Right atrium auricular region (tissue), 2 donors: ENCODE measurements at places on chromosomes 4 and X. TPM values are rescaled to one million over a fixed set of nuclear protein-coding genes. Genes with fewer than 3 reads are reported as not detected.
A peak's percentile ranks its signal among the peaks of the same experiment; 100 is the strongest.

DNA sequence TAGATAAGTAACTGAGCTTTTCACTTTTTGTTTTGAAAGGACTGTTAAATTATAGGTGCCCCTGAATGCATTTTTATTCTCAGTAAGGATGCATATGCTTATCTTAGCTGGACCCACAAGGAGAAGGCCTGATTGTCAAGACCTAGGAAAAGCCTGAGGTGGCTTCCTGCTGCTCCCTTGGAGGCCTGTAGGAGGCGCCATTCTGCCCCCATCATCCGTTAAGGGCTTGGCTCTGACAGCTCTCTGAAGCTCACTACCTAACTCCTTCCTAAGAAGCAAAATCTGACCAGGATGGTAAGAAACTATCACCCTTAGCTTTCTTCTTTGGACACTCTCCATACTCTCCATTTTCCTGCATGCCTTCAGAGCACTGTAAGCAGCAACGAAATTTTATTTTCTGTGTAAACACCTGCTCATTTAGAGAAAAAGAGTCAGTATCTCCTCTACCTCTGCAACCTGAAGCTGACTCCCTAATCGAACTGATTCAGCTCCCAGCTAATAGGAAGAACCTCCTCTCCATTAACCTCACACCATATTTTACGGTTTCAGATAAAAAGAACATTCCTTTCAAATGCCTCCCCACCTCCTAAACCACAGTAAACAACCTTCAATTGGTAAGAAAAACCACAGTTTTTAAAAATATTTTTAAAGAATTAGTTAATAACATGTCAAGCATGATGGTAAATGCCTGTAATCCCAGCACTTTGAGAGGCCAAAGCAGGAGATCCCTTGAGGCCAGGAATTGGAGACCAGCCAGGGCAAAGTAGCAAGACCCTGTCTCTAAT, 73.4 kb upstream of the EDNRA start:
- H3K27me3 ChIP-seq = no peaks in the 10 kb centered on the region
- no peak overlapping the region for H3K4me3 ChIP-seq
- DNase-seq = no peak
- H3K4me1 ChIP-seq = peaks cover 11% of the 10 kb centered on the region
- H3K36me3 ChIP-seq = no peaks in the 10 kb centered on the region
- no peak overlapping the region for H3K27ac ChIP-seq

DNA sequence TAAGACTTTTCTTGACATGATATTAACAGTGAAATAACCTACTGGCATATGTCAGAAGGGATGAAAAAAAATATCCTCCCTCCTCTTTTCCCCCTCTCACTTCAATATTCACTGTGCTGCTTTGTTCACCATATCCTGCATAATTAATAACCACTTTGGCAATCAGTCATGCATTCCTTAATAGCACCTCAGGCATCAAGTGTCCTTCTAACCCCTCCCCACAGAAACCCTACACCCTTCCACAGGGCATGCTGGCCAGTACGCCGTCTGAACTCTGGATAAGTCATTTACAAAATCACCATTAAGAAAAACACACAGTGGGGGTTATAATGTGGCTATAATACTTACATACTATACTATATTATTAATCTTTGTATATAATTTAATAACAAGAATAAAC, 165.9 kb downstream of the PDGFC start:
- H3K36me3 ChIP-seq = no peaks in the 10 kb centered on the region
- H3K27ac ChIP-seq = no peak overlapping the region
- no peaks in the 10 kb centered on the region for H3K4me1 ChIP-seq
- DNase-seq = no peak
- H3K4me3 ChIP-seq = no peak overlapping the region

DNA sequence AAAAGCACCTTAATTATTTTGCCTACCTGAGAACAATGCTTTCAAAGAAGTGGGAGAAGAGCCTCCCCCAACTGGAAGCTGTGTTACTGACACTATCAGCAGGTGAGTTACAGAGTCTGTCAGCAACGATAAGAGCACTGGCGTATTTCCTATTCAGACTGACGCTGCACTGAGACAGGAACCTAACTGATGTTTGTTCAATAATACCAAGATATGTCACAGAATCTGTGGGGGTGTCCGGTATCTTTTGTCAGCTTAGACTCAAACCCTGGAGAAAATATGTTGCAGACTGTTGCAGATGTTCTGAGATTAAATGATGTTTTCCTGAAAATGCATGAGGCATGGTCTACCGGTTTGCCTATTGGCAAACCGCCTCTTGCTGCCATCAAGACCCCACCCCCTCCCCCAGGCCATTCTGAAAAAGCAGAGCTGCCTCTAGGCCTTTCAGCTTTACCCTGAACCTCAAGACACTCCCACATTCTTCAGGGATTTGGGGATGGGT, 115.2 kb upstream of the KIT start:
- no peak for DNase-seq
- no peaks in the 10 kb centered on the region for H3K27me3 ChIP-seq
- H3K27ac ChIP-seq = no peak overlapping the region
- H3K4me3 ChIP-seq = no peak overlapping the region
- H3K36me3 ChIP-seq = no peaks in the 10 kb centered on the region

- no peak overlapping the region for H3K27ac ChIP-seq
- H3K4me1 ChIP-seq = no peaks in the 10 kb centered on the region
- no peak for DNase-seq
- H3K27me3 ChIP-seq = no peaks in the 10 kb centered on the region
Measured at GRCh38 chr4:127000110-127000509, 632.6 kb upstream of the INTU start.

GRCh38 chrX:31969714-31970113, 897.9 kb upstream of the FTHL17 start:
- no peak overlapping the region for H3K4me3 ChIP-seq
- H3K27ac ChIP-seq = no peak overlapping the region
- no peaks in the 10 kb centered on the region for H3K36me3 ChIP-seq

GRCh38 chr4:174040287-174040686, 243.2 kb downstream of the FBXO8 start:
- peaks cover 5% of the 10 kb centered on the region for H3K4me1 ChIP-seq
- H3K27me3 ChIP-seq = no peaks in the 10 kb centered on the region
- H3K36me3 ChIP-seq = no peaks in the 10 kb centered on the region
- no peak overlapping the region for H3K4me3 ChIP-seq
- H3K27ac ChIP-seq = no peak overlapping the region

- DNase-seq = no peak
- H3K27me3 ChIP-seq = no peaks in the 10 kb centered on the region
- no peak overlapping the region for H3K27ac ChIP-seq
- H3K36me3 ChIP-seq = no peaks in the 10 kb centered on the region
- no peaks in the 10 kb centered on the region for H3K4me1 ChIP-seq
Measured at GRCh38 chr4:133694416-133694815, 507.2 kb downstream of the PABPC4L start.

- H3K4me3 ChIP-seq = no peak overlapping the region
- no peaks in the 10 kb centered on the region for H3K36me3 ChIP-seq
- no peaks in the 10 kb centered on the region for H3K4me1 ChIP-seq
Measured at GRCh38 chrX:40323977-40324376, 226.2 kb upstream of the BCOR start.

- no peaks in the 10 kb centered on the region for H3K4me1 ChIP-seq
- H3K36me3 ChIP-seq = no peaks in the 10 kb centered on the region
- H3K27ac ChIP-seq = no peak overlapping the region
- no peak for DNase-seq
Measured at GRCh38 chrX:37781814-37782213, 2.0 kb downstream of the CYBB start.

DNA sequence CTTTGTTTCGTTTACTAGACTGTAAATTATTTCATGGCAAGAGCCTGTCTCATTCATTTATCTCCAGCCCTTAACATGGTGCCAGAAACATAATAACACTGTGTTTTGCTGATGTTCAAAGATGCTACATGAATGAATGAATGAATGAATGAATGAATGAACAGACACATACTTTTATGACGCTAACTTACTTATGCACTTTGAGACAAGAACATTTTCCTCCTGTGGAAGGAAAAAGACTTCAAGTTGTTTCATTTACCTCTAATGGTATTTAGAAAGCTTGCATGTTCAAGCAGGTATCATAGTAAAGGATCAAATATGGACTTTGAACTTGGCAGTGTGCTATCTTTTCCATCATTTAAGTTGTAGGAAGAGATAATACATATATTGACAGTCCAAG, 131.6 kb downstream of the GLRA2 start:
- no peak overlapping the region for H3K4me3 ChIP-seq
- no peaks in the 10 kb centered on the region for H3K27me3 ChIP-seq
- no peak for DNase-seq

GRCh38 chrX:45749375-45749774, 548.7 kb upstream of the DIPK2B start:
- H3K4me1 ChIP-seq = no peaks in the 10 kb centered on the region
- no peaks in the 10 kb centered on the region for H3K36me3 ChIP-seq
- no peak overlapping the region for H3K4me3 ChIP-seq
- no peak for DNase-seq

DNA sequence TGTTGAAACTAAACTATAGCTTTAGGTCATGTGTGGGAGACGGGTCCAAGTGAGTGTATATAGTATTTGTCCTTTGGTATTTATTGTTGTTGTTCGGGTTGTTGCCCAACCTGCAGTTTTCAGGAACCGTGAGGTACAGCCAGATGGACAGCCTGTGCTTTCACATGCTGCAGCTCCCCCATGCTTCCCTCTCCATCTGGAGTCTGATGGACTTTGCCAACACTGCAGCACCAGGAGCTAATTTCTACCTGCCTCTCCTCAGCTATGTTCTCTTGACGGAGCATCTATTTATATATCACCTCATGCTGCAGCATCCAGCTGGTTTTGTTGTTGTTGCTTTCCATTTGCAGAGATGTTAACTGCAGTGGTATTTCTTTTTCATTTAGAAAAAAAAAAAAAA, 80.1 kb downstream of the TLL1 start:
- no peak overlapping the region for H3K4me3 ChIP-seq
- H3K27ac ChIP-seq = no peak overlapping the region
- H3K4me1 ChIP-seq = no peaks in the 10 kb centered on the region
- no peaks in the 10 kb centered on the region for H3K36me3 ChIP-seq
- H3K27me3 ChIP-seq = no peaks in the 10 kb centered on the region

- no peak for DNase-seq
- no peak overlapping the region for H3K4me3 ChIP-seq
- H3K27me3 ChIP-seq = no peaks in the 10 kb centered on the region
- H3K36me3 ChIP-seq = no peaks in the 10 kb centered on the region
- no peak overlapping the region for H3K27ac ChIP-seq
Measured at GRCh38 chrX:148713981-148714380, 213.6 kb downstream of the AFF2 start.

DNA sequence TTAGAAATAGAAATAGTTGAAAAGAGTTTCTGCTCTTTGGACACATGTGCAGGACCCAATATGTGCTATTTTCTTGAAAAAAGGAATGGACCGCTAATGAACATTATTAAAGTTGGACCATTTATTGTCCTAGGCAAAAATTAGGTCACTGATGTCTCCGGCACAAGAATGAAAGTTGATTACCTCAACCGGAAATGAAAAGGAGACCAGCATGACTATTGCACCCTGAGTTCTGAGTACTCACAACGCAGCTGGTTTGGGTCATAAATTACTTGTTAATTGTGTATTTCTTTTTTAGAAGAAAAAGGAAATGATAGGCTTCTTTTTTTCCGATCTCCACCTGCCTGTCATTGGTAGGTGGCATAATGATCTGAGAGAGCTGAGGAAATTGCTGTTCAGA, 232.7 kb downstream of the ARHGAP24 start:
- no peak for DNase-seq
- H3K27ac ChIP-seq = peak overlapping the region; percentile 43
- peaks cover 14% of the 10 kb centered on the region for H3K4me1 ChIP-seq
- H3K36me3 ChIP-seq = no peaks in the 10 kb centered on the region

- no peak overlapping the region for H3K4me3 ChIP-seq
- H3K4me1 ChIP-seq = no peaks in the 10 kb centered on the region
- no peak overlapping the region for H3K27ac ChIP-seq
- no peak for DNase-seq
Measured at GRCh38 chr4:76363556-76364290, 57.2 kb downstream of the STBD1 start.

DNA sequence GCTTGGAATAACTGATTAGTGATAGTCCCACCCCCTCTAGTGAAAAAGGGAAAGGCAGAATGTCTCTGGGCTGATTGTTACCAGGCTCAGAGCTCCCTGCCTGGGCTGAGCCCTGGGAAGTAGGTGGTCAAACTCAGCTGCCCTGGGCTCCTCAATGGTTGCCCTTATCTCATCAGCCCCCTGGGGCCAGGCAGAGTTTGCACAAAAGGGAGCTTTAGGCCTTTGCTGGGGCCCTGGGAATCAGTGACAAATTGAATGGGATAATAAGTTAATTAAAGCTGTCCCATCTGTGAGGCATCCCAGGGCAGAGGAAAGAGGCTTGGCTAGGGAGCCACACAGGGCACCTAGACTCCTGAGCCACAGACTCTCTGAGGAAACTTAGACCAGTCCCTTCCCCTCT, 89.0 kb downstream of the EFNB1 start:
- no peaks in the 10 kb centered on the region for H3K36me3 ChIP-seq
- H3K27ac ChIP-seq = no peak overlapping the region
- no peak overlapping the region for H3K4me3 ChIP-seq
- no peaks in the 10 kb centered on the region for H3K27me3 ChIP-seq
- H3K4me1 ChIP-seq = peaks cover 5% of the 10 kb centered on the region

- no peaks in the 10 kb centered on the region for H3K36me3 ChIP-seq
- H3K4me1 ChIP-seq = no peaks in the 10 kb centered on the region
- no peak for DNase-seq
- peak overlapping the region; percentile 35 for H3K4me3 ChIP-seq
Measured at GRCh38 chrX:49155243-49155899, 7.2 kb upstream of the MAGIX start.

- no peaks in the 10 kb centered on the region for H3K27me3 ChIP-seq
- DNase-seq = no peak
- H3K4me1 ChIP-seq = no peaks in the 10 kb centered on the region
- H3K27ac ChIP-seq = no peak overlapping the region
- H3K36me3 ChIP-seq = no peaks in the 10 kb centered on the region
- no peak overlapping the region for H3K4me3 ChIP-seq
Measured at GRCh38 chr4:122819708-122820449, 6.8 kb upstream of the FGF2 start.

Gene CHIC1
- total RNA-seq = 17.9 TPM

Gene PDK3
- 34.3 TPM for total RNA-seq

Gene FRAS1
- total RNA-seq = 12.9 TPM

Gene SFRP2
- total RNA-seq = 1.4 TPM

Gene OFD1
- total RNA-seq = 7.7 TPM

Gene ITGB1BP2
- 172 TPM for total RNA-seq

Gene XAGE2
- total RNA-seq = not detected

Gene FAM9B
- not detected for total RNA-seq

Gene SULT1B1
- 0.67 TPM for total RNA-seq

Gene MAGED4B
- 3.4 TPM for total RNA-seq
